Stomach (tissue), 19 donors: ENCODE measurements at places on chromosomes 6 and 20. TPM values are rescaled to one million over a fixed set of nuclear protein-coding genes. Genes with fewer than 3 reads are reported as not detected.

- H3K27me3 ChIP-seq, result no peaks in the 10 kb centered on the region
- no peaks in the 10 kb centered on the region for H3K4me1 ChIP-seq
- no peak overlapping the region for H3K4me3 ChIP-seq
- no peak for DNase-seq
- no peak overlapping the region for H3K27ac ChIP-seq
These were observed 104.6 kb upstream of the CENPW start for GRCh38 chr6:126235363-126235762.

- no peak for DNase-seq
- no peaks in the 10 kb centered on the region for H3K27me3 ChIP-seq
- H3K4me1 ChIP-seq, result peaks cover 89% of the 10 kb centered on the region
- no peaks in the 10 kb centered on the region for H3K36me3 ChIP-seq
- no peak overlapping the region for H3K4me3 ChIP-seq
- H3K27ac ChIP-seq, result peak overlapping the region; percentile 97
These were observed 10.0 kb downstream of the MBOAT1 start for GRCh38 chr6:20202324-20202658.

- H3K4me1 ChIP-seq, result no peaks in the 10 kb centered on the region
- no peak overlapping the region for H3K4me3 ChIP-seq
- DNase-seq, result no peak
- H3K27ac ChIP-seq, result no peak overlapping the region
- H3K27me3 ChIP-seq, result no peaks in the 10 kb centered on the region
These were observed 11.2 kb downstream of the CASS4 start for GRCh38 chr20:56423211-56423610.

The GNAS-AS1 gene
- not detected for total RNA-seq

GRCh38 chr6:139533573-139534471 is 159.4 kb upstream of the CITED2 start:
- no peaks in the 10 kb centered on the region for H3K36me3 ChIP-seq
- H3K27ac ChIP-seq, result peak overlapping the region; percentile 52
- H3K4me1 ChIP-seq, result peaks cover 32% of the 10 kb centered on the region
- no peaks in the 10 kb centered on the region for H3K27me3 ChIP-seq

- no peaks in the 10 kb centered on the region for H3K4me1 ChIP-seq
- no peaks in the 10 kb centered on the region for H3K27me3 ChIP-seq
- no peak overlapping the region for H3K4me3 ChIP-seq
- peak overlapping the region; percentile 51 for H3K27ac ChIP-seq
- DNase-seq, result peak; percentile 29
These were observed 36.0 kb upstream of the SMIM29 start for GRCh38 chr6:34284563-34285447.

DNA sequence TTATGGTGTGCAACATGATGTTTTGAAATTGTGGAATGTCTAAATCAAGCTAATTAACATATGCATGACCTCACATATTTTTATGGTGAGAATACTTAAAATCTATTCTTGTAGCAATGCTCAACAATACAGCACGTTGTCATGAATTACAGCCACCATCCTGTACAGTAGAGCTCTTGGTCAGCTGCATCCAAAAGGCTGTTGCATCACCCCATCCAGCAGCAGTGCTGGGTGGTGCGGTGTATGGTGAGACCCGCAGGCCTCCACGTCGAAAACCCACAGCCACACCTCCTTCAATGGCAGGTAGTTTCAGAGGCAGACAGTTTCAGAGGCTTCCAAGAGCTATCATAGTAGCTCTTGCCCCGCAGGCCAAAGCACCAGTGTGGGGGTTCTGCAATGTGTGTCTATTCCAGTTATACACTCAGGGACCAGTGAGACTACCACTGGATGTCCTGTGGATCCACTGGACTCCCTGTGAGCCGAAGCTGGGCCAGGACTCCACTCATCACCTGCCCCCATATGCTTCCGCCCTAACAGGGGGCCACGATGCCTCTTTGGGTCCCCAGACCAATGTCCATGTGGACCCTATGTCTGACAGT is 23.4 kb downstream of the PACSIN1 start:
- H3K4me1 ChIP-seq, result no peaks in the 10 kb centered on the region
- H3K36me3 ChIP-seq, result no peaks in the 10 kb centered on the region
- no peak for DNase-seq

The KCNS1 gene
- total RNA-seq, result not detected

GRCh38 chr6:121305957-121306607 is 28.2 kb downstream of the TBC1D32 start:
- no peak overlapping the region for H3K4me3 ChIP-seq
- no peak overlapping the region for H3K27ac ChIP-seq
- H3K27me3 ChIP-seq, result no peaks in the 10 kb centered on the region
- no peaks in the 10 kb centered on the region for H3K36me3 ChIP-seq
- peak; percentile 62 for DNase-seq

DNA sequence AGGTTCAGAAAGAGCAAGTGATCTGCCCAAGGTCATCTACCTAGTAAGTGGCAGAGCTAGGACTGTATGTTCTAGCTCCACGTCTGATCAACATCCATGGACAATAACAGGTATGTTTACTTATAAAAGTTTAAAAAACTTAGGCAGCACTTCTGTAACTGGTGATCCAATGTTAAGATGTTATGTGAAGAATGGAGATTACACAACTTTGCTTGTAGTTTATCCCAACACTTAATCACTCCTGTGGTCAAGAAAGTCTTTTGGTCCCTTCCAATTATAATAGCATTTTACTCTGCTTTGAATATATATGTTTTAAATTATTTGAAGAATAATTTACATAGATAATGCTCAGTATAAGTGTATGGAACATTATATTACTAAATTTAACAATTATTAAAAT is 4.8 kb downstream of the FBXO30 start:
- H3K4me3 ChIP-seq, result no peak overlapping the region
- H3K27ac ChIP-seq, result no peak overlapping the region
- DNase-seq, result no peak
- H3K4me1 ChIP-seq, result peaks cover 55% of the 10 kb centered on the region

DNA sequence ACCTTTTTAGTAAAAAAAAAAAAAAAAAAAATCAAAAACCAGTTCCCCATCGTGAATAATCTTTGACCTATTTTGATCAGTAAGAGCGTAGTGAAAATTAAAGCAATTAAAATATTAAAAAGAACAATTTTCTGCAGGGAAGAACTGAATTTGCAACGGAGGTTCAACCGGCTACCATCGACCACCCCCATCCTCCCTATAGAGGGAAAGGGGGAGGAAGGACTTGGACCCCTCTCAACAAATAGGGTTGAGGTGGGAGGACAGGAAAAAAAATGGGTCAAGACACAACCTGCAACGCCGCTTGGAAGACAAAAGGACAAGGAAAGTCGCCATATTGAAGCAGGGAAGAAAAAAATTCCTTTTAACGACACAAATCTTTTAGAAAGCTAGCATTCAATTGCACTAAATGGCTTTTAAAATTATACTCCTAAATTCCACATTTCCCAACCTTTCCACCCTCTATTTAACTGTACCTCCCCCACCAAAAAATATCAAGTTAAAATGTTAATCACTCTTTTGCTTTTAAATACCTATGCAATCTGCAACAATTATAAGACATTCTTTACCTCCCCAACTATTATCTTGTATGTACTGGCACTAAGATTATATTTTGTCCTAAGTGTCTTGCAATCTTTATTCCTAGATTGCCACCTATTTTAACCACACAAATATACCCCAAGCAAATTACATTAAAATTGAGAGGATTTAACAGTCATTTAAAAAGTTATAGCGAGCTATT is 1.7 kb downstream of the PPP1R10 start:
- peak overlapping the region; percentile 95 for H3K27ac ChIP-seq
- H3K4me3 ChIP-seq, result peak overlapping the region; percentile 73
- H3K27me3 ChIP-seq, result no peaks in the 10 kb centered on the region
- peak; percentile 38 for DNase-seq
- peaks cover 17% of the 10 kb centered on the region for H3K36me3 ChIP-seq
- peaks cover 48% of the 10 kb centered on the region for H3K4me1 ChIP-seq

DNA sequence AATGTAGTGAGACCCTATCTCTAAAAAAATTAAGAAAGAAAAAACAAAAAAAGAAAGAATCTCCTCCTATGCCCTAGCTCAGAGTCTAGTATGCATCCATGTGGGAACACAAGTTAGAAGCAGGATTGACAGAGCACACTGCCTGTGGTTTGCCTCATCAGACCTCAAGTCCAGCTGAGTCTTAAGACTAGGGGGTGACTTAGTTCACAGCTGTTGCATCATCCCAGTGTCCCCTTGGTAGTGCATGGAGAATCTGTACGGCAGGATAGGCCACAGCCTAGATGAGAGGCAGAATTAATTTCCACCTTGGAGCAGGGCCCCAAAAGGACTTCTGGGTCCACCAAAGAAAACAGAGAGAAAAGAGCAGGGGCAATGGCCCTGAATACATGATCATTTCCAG is 13.7 kb downstream of the PNPLA1 start:
- no peaks in the 10 kb centered on the region for H3K36me3 ChIP-seq
- H3K4me3 ChIP-seq, result no peak overlapping the region
- H3K27me3 ChIP-seq, result peaks cover 10% of the 10 kb centered on the region
- DNase-seq, result no peak
- peaks cover 3% of the 10 kb centered on the region for H3K4me1 ChIP-seq

The POLR1H gene
- total RNA-seq, result 4.1 TPM

The NOP56 gene
- 153 TPM for total RNA-seq
